ENCODE measurements at places on chromosomes 1 and 21.

- DNase-seq = no peak
Observed at GRCh38 chr1:187070076-187070475, 241.3 kb downstream of the PLA2G4A start.

DNA sequence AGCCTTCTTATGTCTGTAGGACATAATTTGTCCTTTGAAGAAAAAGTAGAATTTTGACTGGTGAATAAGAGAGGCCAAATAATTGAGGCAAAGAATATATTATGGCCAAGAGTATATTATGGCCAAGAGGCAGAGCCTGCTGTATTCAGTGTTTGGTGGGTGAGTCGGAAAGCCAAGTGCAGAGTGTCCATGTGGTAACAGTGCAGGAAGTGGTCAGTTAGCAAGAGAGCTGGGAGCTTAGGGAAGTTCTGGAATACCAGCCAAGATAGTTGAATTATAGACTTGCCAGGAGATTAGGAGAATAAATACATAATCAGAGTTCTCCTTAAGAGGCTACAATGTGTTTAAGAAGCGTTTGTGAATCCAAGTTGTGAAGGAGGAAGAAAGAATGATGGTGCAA, 131.5 kb upstream of the LMO4 start:
- no peak for DNase-seq

GRCh38 chr1:82994616-82995263, 1004.2 kb downstream of the TTLL7 start:
- DNase-seq = no peak

DNA sequence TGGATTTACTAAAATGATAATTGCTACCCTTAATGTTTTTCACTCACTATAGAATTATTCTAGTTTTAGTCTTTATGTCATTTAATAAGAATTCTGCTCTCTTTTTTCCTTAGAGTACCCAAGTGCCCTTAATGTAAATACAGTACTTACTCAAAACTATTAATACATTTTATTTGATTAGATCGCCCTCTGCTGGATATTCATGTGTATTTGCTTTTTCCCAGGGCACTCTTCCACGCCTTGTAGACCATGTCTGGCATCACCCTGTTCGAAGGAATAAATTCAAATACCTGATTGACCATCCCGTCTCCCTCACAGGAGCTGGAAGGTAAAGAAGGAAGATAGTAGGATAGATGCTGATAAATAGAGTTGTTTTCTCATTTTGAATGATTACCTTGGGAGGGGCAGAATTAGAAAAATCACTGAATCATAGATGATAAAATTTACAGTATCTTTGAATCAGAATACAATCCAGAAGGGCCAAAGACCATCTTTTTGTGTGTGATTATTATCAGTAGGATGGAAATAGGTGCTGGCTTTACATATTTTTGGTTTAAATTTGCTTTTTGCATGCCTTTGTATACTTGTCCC, 4.1 kb downstream of the AXDND1 start:
- DNase-seq = no peak

GRCh38 chr1:116850436-116850835, 59.3 kb upstream of the PTGFRN start:
- DNase-seq = no peak

GRCh38 chr1:160652924-160653619, 6.2 kb upstream of the SLAMF1 start:
- DNase-seq = no peak

DNA sequence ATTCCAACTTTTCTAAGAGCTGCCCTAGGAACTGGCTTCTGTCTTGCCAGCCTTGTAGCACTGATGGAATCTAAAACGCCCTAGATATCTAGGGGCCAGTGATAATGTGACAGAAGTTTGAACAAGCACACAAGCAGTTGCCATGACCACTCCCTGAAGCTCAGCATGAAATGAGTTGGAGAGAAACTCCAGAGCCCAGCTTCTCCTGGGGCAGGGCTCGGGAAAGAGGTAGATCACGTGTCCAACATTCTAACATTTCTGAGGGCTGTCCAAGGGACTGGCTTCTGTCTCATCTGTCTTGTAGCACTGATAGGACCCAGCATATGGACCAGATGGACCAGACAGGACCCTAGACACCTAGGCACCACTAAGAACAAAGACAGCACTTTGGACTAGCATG, 37.9 kb downstream of the OMA1 start:
- DNase-seq = no peak

GRCh38 chr1:29186707-29187106, 5.0 kb upstream of the SRSF4 start:
- no peak for DNase-seq

DNA sequence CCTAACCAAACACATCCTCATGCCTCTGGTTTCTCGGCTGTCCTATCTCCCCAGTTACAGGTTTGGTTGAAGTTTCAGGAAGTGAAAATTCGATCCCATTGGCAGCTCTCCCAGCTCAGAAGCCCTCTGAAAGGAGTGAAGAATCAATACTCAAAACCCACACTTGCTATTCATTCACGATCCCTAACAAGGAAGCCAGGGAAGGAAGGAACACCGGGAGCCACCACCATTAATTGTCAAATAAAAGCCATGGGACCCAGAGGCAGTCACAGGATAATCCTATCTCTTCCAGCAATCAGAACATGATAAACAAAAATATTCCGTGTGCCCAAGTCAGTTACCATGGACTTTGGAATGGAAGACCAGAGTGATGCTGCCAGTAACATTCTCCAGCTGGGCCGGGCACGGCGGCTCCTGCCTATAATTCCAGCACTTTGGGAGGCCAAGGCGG, 7.0 kb downstream of the TMPRSS2 start:
- no peak for DNase-seq

GRCh38 chr1:169586067-169586394, 250 bp downstream of the F5 start:
- DNase-seq = no peak

DNA sequence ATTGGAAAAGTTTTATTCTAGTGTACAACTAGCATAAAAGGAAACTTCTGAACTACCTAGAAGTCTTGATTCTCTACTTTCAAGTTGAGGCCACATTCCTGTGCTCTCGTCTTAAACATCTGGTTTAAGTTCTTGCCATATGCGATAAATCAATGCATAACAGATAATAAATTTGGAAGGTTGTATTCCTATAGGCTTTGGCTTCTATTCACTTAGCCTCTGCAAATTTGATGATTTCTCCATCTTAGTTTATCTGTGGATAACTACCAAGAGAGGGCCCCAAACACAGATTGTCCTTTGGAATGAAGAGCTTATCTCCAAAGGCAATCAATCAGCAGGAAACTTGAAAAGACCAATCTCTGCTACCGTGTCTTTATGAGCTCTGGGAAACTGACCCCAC, 11.7 kb upstream of the RNF2 start:
- DNase-seq = no peak
